Stimulated activated CD8-positive, alpha-beta memory T cell treated with anti-CD3 and anti-CD28 coated beads, Interleukin-7, amount 100 ng/mL, for 4 hours (primary cell): ENCODE measurements at places on chromosomes 7 and 10.

- no peak for DNase-seq
These were observed 40.9 kb downstream of the UBN2 start for GRCh38 chr7:139271718-139272628.

DNA sequence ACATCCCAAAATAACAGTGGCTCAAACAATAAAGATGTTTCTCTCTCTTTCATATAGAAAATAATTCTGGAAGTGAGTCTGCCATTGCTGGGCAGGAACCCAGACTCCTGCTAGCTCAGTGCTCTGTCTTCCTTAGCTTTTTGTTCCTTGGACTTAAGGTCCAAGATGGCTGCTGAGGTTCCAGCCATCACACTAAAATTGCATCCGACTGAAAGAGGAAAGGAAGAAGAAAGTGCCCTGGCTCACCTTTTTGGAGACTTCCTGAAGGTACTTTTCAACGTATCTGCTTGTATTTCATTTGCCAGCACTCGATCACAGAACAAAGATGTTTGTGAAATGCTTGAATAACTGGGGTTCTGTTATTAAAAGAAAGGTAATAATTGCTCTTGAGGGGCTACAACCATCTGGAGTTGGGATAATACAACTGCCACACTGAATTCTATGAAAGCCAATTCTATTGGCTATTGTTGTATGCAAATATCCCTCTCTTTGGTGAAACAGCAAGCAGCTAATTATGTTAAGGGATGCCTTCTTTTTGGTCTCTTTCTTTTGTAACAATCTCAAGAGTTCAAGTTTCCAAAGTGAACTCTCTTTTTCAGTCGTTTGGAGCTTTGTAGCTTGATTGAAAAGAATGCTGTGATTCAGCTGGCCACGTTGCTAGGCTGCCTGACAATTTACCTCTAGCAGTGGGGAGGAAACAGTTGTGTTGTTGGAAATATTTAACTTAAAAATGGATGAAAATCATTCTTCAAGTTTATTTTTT is 83.9 kb downstream of the BAMBI start:
- DNase-seq = no peak

DNA sequence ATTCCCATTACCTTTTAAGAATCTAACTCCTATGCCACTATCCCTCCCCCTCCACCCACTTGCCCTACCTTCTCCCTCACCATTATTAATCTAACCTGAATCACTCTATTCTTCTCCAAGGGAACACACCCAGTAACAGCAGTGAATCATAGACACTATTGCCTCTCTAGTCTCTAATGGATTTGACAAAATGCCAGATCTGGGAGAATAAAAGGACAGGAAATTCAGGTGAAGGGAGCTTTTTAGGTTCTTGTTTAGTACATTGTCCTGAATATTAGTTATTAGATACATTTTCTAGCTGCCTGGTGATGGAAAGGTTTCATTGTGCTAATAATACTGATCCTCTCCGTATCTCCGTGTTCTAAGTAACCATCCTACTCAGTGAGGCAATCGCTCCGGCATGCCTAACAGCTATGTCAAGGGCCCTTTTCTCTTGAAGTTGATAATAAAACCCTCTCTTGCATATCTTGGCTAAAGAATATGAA is 4.1 kb upstream of the SFR1 start:
- DNase-seq = no peak

DNA sequence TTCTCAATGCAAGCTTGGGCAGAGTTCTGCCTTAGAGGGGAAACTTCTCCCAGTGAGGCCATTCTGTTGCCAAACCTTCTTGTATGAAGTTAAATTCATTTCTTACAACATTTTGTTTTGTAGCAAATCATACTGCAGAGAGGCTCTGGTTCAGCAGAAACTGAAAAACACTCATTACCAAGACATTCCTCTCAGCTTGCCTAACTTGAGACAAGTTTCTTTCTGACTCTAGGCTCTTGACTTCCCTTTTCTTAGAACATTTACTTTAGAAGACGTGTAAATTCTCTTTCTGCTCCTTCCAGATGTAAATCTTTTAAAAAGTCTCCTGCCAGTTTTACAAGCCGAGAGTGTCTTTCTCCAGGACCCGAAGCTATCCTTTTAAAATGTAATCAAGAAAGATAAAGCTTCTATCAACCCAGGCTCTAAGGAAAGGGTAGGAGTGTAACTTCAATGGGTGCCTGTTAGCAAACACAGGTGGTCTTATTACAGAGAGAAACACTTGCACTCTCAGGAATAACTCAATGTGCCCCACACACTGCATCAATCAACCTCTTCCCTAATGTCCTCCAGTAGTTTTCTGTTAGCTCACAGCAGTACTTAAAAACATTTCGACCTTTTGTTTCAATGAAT is 80.5 kb upstream of the TAS2R16 start:
- no peak for DNase-seq

DNA sequence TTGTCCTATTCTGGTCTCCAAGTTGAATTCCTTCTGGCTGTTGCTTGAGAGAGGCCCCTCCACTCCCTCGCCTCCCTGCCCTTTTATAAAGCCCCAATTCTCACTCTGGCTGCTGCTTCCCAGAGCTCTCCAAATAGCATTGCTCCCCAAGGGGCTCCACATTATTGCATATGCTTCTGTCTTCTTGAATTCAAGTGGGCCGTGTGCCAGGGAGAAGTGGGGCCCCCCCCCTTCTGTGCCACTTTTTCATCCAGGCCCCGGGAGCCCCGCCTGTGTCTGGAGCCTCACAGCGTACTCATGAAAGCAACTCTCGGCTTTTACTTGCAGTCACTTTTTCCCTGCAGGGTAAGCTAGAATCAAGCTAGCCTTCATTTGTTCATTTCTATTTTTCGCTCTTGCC is 265.1 kb downstream of the CCSER2 start:
- no peak for DNase-seq

GRCh38 chr7:156456503-156457115 is 184.0 kb upstream of the RNF32 start:
- DNase-seq = no peak

- no peak for DNase-seq
These were observed 84.6 kb downstream of the CH25H start for GRCh38 chr10:89122433-89123051.

- DNase-seq = no peak
These were observed 16.3 kb downstream of the ARHGAP12 start for GRCh38 chr10:31912289-31912688.

DNA sequence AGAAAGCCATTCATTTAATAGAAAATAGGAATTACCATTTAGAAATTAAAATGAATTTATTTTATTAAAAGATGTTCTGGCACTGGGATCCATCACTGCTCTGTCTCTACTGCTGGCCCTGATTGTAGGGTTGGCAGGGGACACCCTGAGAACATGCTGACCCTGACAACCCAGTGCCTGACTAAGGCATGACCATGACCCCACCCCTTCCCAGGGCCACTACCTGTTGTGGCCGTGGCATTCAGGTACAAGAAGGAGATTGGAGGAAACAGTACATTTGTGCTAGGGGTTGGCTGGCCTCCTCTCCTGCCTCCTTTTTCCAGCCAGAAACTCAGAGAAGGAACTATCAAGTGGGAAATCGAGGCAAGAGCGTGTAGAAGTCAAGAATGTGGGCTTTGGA is 197.0 kb upstream of the ZMIZ1 start:
- no peak for DNase-seq

- DNase-seq = no peak
These were observed 164.9 kb upstream of the RHEB start for GRCh38 chr7:151684408-151685175.

- no peak for DNase-seq
These were observed 17.3 kb downstream of the ACTR1A start for GRCh38 chr10:102485093-102485784.

GRCh38 chr10:73590881-73591799 is at the start of gene USP54:
USP54 (minus strand) TSS chr10:73591342; CDS start chr10:73575658, 15,684 bp downstream.
- no peak for DNase-seq

DNA sequence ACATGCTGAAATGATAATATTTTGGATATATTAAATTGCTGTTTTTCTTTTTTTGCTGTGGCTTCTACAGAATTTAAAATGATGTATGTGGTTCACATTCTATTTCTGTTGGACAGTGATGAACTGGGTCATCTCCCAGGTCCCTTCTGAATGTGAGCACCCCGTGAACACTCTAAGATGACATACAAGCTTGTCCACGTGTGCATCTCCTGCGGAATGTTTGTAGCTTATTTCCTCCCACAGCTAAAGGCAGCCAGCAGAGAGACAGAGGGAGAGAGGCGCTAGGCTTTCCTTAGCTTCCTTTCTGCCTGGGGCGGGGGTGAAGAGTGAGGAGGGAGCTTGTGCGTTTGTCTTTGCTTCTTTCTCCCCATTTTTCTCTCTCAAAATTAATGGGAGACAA is 219.1 kb downstream of the EMX2 start:
- no peak for DNase-seq

GRCh38 chr7:54663186-54663585 is 95.8 kb downstream of the SEC61G start:
- DNase-seq = no peak

- DNase-seq = no peak
These were observed 121.8 kb downstream of the MYL10 start for GRCh38 chr7:101507327-101507726.

DNA sequence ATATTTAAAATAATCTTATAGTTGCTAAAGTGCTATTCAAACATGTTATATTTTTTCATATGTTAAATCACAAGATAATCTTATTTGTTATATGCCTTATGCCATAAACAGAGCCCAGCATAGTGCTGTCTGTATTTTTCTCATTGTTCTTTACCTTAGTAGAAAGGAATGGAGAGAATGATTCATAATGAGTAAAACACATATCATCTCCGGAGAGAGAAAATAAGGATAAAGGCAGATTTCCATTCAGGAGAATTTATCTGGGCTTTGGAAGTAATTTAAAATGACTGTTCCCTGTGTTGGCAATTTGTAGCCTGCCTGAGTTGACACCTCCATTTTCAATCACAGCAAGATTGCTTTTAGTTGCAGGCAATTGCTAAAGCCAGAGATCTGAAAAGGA is 30.2 kb downstream of the CHN2 start:
- no peak for DNase-seq

DNA sequence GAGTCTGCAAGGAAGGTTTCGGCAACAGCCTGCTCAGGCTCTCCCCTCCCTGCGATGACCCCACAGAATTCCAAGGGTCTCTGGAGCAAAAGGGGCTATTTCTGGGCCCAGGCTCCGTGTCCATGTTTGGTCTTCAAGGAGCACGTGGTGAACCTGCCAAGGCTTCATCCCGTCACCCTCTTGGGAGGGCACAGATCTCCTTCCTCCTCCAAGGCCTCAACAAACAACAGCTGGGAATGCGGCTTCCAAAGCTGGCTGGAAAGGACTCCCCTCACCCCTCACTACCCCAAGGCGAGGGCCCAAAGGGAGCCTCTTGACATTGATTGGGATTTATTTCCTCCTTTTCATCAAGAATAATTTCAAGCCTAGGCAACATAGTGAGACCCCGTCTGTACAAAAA is 14.0 kb upstream of the KPNA7 start:
- DNase-seq = no peak

GRCh38 chr7:152883858-152884257 is 124.3 kb downstream of the ACTR3B start:
- DNase-seq = no peak

- DNase-seq = no peak
These were observed 325.4 kb upstream of the SEMA3C start for GRCh38 chr7:81244224-81244623.

DNA sequence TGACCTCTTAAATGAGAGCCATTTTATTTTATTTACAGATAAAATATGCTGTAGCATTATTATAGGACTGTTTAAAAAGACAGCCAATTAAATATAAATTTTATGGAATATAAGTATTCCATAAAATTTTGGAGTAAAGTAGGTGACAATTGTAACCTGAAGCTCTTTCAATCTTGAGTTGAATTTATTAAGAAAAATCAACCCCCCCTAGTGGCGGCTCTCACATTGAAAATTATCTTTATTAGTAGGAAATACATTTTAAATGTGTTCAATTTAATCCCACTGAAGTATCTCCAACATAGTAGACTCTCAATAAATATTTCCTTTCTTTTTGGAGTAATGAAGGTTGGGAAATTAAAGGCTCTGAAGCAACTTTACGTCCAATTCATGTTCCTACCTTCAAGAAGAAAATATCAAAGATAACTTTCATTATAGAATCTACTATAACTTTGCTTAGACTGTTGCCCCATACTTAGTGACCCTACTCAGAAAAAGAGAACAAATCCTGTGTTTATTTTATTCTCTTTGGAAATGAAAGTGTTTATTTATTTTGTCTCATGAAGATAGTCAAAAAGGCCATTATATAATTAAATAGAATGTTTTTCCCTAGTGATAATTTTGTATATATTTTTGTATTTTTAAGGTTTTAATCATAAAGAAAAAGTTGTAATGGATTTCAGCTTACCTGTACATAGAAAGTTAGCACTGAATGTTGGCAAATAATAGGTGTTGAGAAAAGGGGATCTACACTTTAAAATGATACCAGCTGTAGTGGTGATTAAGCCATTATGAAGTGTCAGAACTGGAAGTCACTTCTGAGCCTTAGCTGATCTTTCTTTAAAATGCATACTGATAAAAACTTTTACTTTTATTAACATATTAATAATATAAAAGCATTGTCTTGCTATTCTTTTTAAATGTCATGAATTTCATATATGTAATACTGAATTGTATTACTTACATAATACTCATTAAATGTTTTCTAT is 3.3 kb downstream of the AHR start:
- DNase-seq = peak; percentile 3

GRCh38 chr10:117271427-117271826 is 30.5 kb downstream of the SLC18A2 start:
- DNase-seq = no peak

GRCh38 chr10:44864051-44864450 is 47.1 kb upstream of the TMEM72 start:
- DNase-seq = no peak

DNA sequence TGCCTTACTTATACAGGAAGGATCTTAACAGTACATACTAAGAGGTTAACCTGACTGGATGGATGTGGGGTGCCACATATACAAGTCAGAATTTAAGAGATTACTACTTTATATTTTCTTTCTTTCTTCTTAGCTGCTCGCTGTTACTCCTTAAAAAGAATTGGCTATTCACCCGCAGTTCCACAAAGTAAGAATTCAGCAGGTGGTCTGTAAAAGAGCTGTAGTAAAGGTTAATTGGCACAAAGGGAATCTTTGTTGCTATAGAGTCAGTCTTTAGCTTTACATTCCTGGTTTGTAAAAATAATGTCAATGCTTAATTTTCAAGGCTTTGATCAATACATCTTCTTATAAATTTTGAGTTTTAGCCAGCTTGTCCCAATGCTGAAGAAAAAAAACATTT is 43.2 kb downstream of the RALA start:
- DNase-seq = no peak

- DNase-seq = no peak
These were observed 663 bp downstream of the HERPUD2 start for GRCh38 chr7:35694161-35694783.

GRCh38 chr10:71245420-71246325 is 33.3 kb downstream of the UNC5B start:
- no peak for DNase-seq

- no peak for DNase-seq
These were observed 17.8 kb upstream of the FOXL3 start for GRCh38 chr7:272108-272615.

- no peak for DNase-seq
These were observed 563.9 kb upstream of the C7orf33 start for GRCh38 chr7:148026713-148027112.
